ENCODE measurements at places on chromosomes 3 and 15. TPM values are rescaled to one million over a fixed set of nuclear protein-coding genes. Genes with fewer than 3 reads are reported as not detected.

Gene CCDC191
- 5.4 TPM for total RNA-seq

Gene STRA6
- total RNA-seq, result 146 TPM

Gene FES
- 2.8 TPM for total RNA-seq

- no peaks in the 10 kb centered on the region for H3K36me3 ChIP-seq
- peak overlapping the region; percentile 94 for H3K4me3 ChIP-seq
- DNase-seq, result peak; percentile 17
- H3K4me1 ChIP-seq, result peaks cover 76% of the 10 kb centered on the region
- H3K27me3 ChIP-seq, result no peaks in the 10 kb centered on the region
- H3K27ac ChIP-seq, result peak overlapping the region; percentile 91
Observed at GRCh38 chr15:57218826-57219576, 157.3 kb upstream of the CGNL1 start.

DNA sequence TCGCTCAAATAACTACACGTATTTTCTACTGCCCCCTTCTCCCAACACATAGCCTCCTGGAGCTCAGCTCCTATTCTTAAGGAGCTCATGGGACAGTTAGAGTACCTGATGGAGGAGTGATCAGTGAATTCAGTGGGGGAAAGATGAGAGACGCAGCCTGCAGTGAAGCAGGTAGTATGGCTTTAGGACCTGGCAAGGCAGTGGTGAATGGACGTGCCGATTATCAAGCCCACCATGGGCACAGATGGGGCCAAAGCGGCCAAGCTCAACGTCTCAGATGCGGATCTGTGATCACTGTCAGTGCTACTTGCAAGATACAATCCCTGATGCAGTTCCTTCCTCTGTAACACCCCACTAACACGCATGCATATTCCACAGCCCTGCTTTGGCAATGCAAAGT is 45.8 kb upstream of the ATP2B2 start:
- H3K36me3 ChIP-seq, result no peaks in the 10 kb centered on the region
- H3K4me3 ChIP-seq, result no peak overlapping the region
- no peaks in the 10 kb centered on the region for H3K27me3 ChIP-seq
- DNase-seq, result no peak

GRCh38 chr3:141942006-141942405 is 65.6 kb downstream of the ATP1B3 start:
- H3K36me3 ChIP-seq, result no peaks in the 10 kb centered on the region
- H3K27me3 ChIP-seq, result no peaks in the 10 kb centered on the region
- no peak overlapping the region for H3K27ac ChIP-seq
- no peak overlapping the region for H3K4me3 ChIP-seq

- H3K27ac ChIP-seq, result no peak overlapping the region
- H3K4me3 ChIP-seq, result no peak overlapping the region
- DNase-seq, result no peak
- no peaks in the 10 kb centered on the region for H3K4me1 ChIP-seq
- H3K27me3 ChIP-seq, result no peaks in the 10 kb centered on the region
Observed at GRCh38 chr3:60301142-60301541, 950.1 kb downstream of the FHIT start.

- H3K27ac ChIP-seq, result no peak overlapping the region
- peaks cover 21% of the 10 kb centered on the region for H3K4me1 ChIP-seq
- no peak for DNase-seq
- H3K4me3 ChIP-seq, result peak overlapping the region; percentile 94
Observed at GRCh38 chr3:184812662-184813042, 686 bp downstream of the VPS8 start.

GRCh38 chr15:95872366-95872771 is 458.1 kb upstream of the NR2F2 start:
- peaks cover 73% of the 10 kb centered on the region for H3K4me1 ChIP-seq
- DNase-seq, result no peak
- no peak overlapping the region for H3K4me3 ChIP-seq
- H3K36me3 ChIP-seq, result no peaks in the 10 kb centered on the region
- H3K27ac ChIP-seq, result no peak overlapping the region

GRCh38 chr3:41716471-41716870 is 245.4 kb downstream of the ULK4 start:
- no peaks in the 10 kb centered on the region for H3K27me3 ChIP-seq
- no peak for DNase-seq
- H3K4me1 ChIP-seq, result no peaks in the 10 kb centered on the region
- no peak overlapping the region for H3K4me3 ChIP-seq

- no peaks in the 10 kb centered on the region for H3K27me3 ChIP-seq
- no peak for DNase-seq
- H3K27ac ChIP-seq, result peak overlapping the region; percentile 88
Observed at GRCh38 chr15:38164507-38164906, 88.1 kb upstream of the SPRED1 start.

DNA sequence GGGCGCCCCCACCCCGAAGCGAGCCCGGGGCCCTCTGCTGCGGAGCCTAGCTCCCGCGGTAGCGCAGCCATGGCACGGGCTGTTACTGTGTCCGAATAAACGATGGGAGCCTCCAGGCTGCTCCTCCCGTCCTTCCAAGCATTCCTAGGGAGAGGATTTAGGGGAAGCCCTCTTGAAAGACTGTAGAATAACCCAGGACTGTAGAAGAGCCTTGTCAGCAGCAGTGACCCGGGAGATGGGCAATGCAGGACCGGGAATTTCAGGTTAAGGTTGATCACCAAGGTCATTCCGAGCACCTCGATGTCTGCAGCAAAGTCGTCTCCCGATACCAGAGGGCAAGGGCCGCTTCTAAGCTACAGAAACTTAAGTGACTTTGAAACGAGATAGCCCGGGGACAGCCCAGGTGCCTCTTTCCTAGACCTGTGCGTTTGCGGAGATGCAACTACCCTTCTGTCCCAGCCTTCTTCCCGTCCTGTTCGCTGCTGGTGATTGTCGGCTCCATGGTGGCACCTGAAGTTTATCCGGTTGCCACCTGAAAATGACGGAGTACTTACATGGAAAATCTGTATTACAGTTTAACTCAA is 753 bp upstream of the MYO5A start:
- H3K4me3 ChIP-seq, result peak overlapping the region; percentile 84
- H3K36me3 ChIP-seq, result no peaks in the 10 kb centered on the region
- H3K27ac ChIP-seq, result peak overlapping the region; percentile 47
- H3K27me3 ChIP-seq, result peaks cover 51% of the 10 kb centered on the region
- peaks cover 22% of the 10 kb centered on the region for H3K4me1 ChIP-seq
